ENCODE measurements at places on chromosomes 5 and 9.

- no peak for DNase-seq
Measured at GRCh38 chr5:39902626-39903025, 477.8 kb upstream of the DAB2 start.

- DNase-seq, result no peak
Measured at GRCh38 chr5:132775476-132775961, 1.5 kb downstream of the SEPTIN8 start.

GRCh38 chr5:29805804-29806203 is 1387.7 kb upstream of the CDH6 start:
- no peak for DNase-seq

- DNase-seq, result no peak
Measured at GRCh38 chr9:97895211-97895610, 27.1 kb downstream of the TRMO start.

GRCh38 chr9:8622222-8622802 is 822.7 kb upstream of the DMAC1 start:
- no peak for DNase-seq

DNA sequence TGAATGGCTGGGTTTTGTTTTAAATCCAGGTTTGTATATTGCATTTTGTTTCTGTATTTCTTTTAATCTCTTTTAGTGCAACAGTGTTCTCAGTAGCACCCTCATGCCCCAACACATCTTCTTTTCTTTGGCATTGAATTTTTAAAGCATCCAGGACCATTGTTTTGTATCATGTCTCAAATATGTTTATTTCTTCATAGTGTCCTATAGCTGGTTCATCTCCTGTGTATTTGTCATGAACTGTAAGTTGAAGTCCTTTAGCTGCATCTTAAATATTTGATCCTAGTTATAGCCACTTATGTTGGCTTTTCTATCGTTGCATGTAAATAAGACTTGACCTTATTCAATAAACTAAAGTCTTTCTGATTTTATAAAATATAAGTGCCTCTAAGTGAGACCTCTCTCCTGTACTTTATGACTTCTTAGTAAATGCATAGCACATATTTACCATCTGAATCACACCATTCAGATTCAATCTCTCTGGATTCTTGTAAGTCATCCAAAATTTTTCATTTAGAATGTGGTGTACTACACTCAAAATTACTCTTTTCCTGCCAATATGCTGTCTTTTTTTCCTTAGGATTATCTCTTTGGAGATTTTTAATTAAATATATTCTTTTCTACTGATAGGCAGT is 21.0 kb upstream of the ERCC6L2 start:
- DNase-seq, result no peak

- no peak for DNase-seq
Measured at GRCh38 chr5:59673438-59674058, 220.0 kb downstream of the PDE4D start.
